Lower lobe of right lung (tissue), 2 donors: ENCODE measurements at places on chromosomes 5 and 9.

DNA sequence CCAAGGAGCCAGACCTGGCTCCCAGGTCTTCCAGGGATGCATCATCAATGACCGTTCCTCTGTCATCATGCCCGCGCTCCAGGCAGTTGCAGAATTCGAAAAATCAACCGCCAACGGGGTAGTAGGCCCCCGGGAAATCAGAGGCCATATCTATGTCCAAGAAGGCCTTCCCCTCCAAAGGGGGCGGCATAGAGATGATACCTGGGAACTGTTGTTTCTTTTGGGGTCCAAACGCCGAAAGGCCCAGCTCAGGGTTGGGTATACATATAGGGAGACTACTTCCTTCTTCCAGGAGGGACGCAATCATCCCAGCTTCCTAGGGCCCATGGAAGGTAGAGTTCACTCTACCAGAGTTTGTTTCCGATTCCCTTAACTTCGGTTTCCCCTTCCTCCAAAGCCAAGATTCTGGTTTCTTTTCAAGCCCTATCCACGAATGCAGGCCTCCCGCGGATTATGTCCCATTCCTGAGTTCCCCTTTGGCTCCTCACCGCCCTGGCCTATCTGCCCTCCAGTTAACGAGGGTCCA, 754 bp downstream of the DCAF12 start:
- peak overlapping the region; percentile 93 for H3K27ac ChIP-seq
- DNase-seq, result no peak
- H3K36me3 ChIP-seq, result peaks cover 27% of the 10 kb centered on the region
- H3K4me1 ChIP-seq, result peaks cover 54% of the 10 kb centered on the region
- no peaks in the 10 kb centered on the region for H3K27me3 ChIP-seq

GRCh38 chr5:143148771-143149170, 254.7 kb downstream of the NR3C1 start:
- H3K27me3 ChIP-seq, result no peaks in the 10 kb centered on the region
- H3K27ac ChIP-seq, result peak overlapping the region; percentile 50
- H3K4me1 ChIP-seq, result peaks cover 39% of the 10 kb centered on the region
- H3K36me3 ChIP-seq, result peaks cover 9% of the 10 kb centered on the region

DNA sequence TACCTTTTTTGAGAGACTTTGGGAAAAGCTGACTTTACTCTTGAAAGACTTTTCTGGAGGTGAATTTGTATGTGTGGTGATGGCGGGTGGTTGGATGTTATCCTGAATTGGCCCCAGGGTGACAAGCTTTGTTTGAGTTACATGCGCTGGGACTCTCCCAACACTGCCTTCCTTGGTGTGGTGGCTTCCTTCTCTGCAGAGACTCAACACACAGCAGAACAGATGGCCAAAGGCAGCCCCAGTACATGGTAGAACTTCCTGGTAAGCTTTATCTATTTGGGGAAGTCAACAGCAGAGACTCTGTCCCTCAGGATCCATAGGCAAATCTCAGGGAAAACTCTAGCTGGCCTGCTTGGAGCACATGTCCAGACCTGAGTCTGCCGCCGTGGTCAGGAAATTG, 18.1 kb downstream of the C1QTNF2 start:
- H3K4me1 ChIP-seq, result peaks cover 9% of the 10 kb centered on the region
- DNase-seq, result no peak
- no peaks in the 10 kb centered on the region for H3K36me3 ChIP-seq

- H3K36me3 ChIP-seq, result peaks cover 26% of the 10 kb centered on the region
- peaks cover under 1% of the 10 kb centered on the region for H3K4me1 ChIP-seq
- no peak overlapping the region for H3K27ac ChIP-seq
- H3K4me3 ChIP-seq, result no peak overlapping the region
- no peak for DNase-seq
Observed at GRCh38 chr5:53089481-53089991, 20.0 kb downstream of the MOCS2 start.

DNA sequence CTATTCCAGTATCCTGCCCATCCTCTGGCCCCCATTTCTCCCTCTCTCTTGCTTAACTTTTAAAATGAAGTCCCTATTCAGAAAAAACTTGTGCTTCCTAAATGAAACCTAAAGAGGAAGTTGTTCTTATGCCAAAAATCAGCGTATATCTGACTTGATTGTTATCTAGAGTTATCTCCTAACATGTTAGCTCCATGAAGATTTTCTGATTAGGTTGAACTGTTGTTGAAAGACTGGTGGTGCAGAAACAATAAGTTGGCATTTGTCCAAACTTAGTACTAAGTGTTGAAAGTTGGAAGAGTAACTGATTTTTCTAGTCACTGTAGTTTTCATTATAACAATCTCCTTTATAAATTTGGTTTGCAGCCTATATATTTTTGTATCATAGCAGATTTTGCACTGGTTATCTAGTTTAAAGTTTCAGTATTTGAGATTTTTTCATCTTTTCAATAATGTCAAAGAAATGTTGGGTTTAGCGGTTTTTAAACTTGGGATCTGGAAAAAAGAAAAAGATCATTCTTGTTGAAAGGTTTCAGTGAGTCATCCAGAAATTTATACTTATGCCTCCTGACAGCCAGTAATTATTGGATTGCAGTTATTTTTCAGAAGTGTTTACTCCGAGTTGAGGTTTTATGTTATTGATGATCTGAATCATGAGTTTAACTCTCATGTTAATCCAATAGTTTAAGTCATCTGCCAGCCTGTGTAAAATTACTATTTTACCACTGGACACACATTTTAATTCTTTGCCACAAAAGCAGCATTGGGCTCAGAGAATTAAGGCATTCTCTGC, 60.6 kb downstream of the PAM start:
- H3K4me1 ChIP-seq, result peaks cover 18% of the 10 kb centered on the region
- H3K36me3 ChIP-seq, result no peaks in the 10 kb centered on the region
- H3K27ac ChIP-seq, result no peak overlapping the region
- H3K27me3 ChIP-seq, result no peaks in the 10 kb centered on the region

DNA sequence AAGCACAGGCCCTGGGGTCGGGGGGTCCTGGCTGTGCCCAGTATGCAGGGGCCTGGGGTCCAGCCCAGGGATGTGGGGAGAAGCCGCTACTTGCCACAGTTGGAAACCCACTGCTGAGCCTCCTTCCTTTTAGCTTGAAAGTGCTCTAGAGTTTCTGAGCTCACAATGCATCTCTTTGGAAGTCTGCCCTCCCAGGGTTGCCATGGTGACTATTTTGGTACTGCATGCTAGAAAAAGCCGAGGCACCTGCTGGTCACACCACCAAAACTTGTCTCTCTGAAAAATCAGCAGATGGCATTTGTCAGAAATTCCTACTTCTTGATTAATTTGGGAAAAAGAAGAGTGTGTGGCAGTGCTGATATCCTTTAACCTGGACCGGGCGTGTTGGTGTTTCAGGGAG, 151.8 kb downstream of the SEC61B start:
- no peaks in the 10 kb centered on the region for H3K36me3 ChIP-seq
- H3K4me1 ChIP-seq, result no peaks in the 10 kb centered on the region
